Stimulated activated CD4-positive, alpha-beta T cell treated with anti-CD3 and anti-CD28 coated beads, Interleukin-4, amount 100 ng/mL, for 4 hours (primary cell): ENCODE measurements at places on chromosomes 5 and 9.

- DNase-seq = no peak
Observed at GRCh38 chr9:76412638-76413037, 18.4 kb upstream of the RFK start.

- DNase-seq = no peak
Observed at GRCh38 chr9:70816891-70817290, 304.5 kb downstream of the TRPM3 start.

DNA sequence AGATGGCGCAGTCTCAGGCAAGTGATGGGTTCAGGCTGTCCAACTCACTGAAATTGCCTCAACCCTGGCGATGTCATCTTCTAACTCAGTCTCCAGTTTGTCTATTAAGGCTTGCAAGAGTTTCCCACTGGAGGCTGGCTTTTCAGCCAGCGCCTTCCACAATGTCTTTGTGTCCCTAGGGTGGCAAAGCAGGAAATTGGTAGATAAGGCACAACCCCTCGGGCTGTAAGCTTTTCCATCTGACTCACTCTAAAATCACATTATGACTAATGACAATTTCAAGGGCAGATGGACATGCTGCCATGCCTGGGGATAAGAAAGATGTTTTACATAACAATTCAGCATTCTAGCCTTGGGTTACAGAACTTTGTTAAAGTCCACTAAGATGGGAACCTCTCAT lies 61.9 kb downstream of the MROH2B start:
- no peak for DNase-seq

- DNase-seq = no peak
Observed at GRCh38 chr9:110099236-110100095, 108.5 kb downstream of the C9orf152 start.

DNA sequence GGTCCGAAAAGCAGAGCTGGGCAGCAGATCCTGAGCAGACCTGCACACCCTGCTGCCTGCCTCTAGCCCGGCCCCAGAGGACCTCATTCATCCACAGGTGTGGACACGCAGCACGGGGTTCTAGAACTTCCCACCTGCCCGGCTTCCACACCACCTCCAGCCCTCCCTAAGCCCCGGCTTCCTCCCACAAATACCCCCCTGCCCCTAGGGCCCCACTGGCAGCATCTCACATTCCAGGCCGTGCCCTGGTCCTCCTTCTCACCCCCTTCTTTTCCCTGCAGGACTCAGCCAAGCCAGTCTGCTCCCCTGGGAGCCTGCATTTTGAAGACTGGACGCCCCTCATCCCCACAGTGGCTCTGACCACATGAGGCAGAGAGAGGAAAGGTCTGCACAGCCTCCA lies 138.9 kb downstream of the ADAMTS2 start:
- no peak for DNase-seq

DNA sequence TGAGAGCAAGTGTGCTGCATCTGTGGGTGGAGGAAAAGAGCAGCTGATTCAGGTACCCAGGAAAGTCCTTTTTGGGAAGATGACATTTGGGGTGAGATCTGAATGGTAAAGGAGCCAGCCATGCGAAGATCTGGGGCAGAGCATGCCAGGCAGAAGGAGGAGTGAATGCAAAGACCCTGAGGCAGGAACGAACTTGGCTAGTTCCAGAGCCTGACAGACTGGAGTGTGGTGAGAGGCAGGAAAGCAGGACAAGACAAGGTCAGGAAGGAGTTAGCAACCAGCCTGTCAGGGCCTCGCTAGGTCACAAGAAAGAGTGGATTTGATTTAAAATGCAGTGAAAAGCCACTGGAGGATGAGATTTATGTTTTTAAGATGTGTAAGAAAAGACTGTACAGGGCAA lies 28.2 kb downstream of the RGS7BP start:
- no peak for DNase-seq
